ENCODE measurements at places on chromosomes 16 and 17.

- DNase-seq = no peak
Observed at GRCh38 chr17:79325709-79326430, 251.2 kb downstream of the ENGASE start.

DNA sequence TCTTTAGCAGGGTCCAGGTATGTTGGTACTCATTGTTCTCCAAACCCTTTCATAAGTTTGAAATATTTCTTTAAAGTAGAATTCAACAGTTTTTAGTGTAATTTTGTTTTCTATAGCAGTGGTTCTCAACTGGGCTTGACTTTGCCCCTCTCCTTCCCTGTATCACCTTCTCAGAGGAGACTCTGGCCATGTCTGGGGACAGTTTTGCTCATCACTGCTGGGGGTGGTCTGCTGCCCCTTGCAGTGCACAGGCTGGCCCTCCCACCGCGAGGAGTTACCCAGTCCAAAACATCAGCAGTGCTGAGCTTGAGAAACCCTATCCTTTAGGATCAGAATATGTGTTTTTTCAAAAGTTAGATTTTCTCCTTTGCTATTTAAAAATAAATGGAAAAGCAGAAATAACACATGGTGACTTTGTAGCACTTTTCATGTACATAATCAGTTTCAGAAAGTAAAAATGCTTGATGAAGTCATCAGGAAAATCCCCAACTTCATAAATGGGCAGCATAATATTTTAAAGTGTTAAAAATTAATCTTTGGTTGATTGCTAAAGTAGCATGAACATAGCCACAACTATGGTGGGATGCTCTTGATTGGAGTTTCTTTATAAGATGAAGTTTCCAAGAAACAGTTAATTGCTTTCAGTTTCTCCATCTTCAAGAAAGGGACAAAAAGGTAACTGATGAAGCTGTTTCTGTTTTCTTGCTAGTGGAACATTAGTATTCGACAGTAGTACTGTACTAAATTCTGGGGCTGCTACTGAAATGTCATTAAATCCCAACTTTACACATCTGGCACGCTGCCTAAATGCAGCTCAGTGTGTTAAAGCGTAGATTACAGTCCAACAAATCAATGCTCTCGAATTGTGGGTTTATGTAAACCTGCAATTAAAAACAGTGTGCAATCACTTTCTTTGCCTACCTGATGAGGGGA lies 70.3 kb downstream of the NETO2 start:
- no peak for DNase-seq

GRCh38 chr16:15618392-15618791 lies 24.6 kb downstream of the MARF1 start:
- DNase-seq = no peak

- DNase-seq = no peak
Observed at GRCh38 chr16:10929853-10930754, 12.2 kb downstream of the DEXI start.

DNA sequence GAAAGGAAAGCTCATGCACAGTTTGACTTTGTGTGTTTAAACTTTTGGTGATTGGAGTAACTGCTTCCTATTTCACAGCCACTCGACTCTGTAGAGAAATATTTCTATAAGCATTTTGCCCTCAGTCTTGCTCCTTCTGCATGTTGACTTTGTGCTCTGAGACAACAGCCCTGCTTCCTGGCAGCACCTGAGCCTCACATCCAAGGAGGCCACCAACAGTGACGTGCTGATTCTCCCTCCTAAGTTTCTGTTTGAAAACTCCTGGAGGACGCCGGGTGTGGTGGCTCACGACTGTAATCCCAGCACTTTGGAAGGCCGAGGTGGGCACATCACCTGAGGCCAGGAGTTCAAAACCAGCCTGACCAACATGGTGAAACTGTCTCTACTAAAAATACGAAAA lies 23.9 kb upstream of the WSB1 start:
- no peak for DNase-seq

DNA sequence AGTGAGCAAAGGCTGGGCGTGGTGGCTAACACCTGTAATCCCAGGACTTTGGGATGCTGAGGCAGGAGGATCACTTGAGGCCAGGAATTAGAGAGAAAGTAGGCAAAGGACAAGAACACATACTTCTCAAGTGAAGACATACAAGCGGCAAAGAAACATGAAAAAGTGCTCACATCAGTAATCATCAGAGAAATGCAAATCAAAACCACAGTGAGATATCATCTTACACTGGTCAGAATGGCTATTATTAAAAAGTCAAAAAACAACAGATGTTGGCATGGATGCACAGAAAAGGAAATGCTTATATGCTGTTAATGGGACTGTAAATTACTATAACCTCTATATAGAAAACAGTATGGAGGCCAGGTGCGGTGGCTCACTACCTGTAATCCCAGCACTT lies 12.2 kb upstream of the SLX4 start:
- no peak for DNase-seq

GRCh38 chr17:76550712-76551615 lies 11.1 kb downstream of the PRCD start:
- DNase-seq = no peak

GRCh38 chr17:27888945-27889344 lies 4.2 kb downstream of the LYRM9 start:
- DNase-seq = no peak

- peak; percentile 15 for DNase-seq
Observed at GRCh38 chr16:11379420-11379819, 34.2 kb downstream of the RMI2 start.

DNA sequence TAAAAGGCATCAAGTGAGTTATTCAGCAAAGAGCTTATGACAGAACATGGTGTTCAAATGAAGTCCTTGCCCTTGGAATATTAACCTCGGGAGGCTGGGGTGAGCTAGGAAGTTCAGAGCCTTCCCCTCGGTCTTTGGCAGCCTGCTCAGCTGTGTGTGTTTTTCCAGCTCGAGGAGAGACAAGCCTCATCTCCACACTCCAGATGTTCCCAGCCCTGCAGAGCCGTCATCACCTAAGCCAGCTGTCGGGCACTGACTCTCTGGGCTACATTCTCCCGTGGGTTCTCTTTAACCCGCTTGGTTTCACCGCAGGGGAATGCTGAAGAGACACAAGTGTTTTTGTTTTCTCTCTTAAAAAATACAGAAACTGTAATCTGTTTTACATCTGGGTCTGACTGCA lies 47.1 kb downstream of the IRX3 start:
- no peak for DNase-seq

DNA sequence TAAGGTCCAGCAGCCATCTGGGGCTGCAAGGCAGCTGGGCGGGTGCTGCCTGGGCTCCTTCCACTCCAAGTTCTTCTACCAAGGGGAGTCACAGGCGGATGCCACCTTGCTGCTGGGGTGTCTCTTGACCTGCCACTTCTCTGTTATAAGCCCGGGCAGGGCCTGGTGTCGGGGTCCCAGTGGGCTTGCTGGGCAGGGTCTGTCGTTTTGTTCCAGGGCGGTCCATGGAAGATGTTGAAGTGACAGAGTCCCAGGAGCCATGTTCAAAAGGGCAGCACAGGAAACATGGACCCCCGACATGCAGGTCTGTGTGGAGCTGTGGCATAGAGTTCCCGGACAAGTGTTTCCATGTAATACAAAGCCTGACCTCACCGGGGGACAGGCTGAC lies 91.1 kb downstream of the TNFRSF13B start:
- DNase-seq = no peak

DNA sequence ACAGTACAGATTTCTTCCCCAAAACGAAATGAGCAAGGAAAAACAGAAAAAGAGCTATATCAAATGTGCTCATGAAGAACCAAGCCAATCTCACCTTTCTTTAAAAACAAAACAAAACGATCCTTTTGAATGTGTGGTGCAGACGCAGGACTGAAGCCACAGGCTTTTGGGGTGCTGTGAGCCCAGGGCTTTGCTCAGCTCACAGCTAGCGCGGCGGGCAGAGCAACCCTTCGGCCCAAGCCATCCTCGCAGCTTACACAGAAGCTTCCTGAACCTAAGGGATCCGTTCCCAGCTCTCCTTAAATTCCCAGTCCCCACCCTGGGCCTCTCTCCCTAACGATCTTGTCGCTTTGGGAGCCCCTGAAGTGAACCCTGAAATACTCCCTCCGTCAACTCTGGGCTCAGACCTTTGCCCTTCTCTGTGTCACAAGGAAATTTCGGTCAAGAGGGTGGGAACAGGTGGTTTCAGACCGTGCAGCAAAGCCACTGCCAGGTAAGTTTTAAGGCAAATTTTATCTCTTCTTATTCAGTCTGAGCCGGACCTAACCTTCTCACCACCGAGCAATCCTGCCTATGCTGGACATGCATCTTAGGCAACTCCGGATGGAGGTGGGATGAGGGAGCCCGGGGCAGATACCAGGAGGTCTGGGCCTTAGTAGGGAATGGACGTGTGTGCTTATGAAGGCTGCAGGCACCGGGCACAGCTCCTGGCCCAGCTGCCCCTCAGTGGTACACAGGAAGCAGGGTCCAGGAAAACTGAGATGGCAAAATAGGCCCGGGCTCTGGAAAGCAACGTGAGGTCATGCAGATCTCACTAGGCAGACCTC lies 52.0 kb downstream of the COTL1 start:
- no peak for DNase-seq

GRCh38 chr17:37640015-37640414 lies 3.2 kb downstream of the DDX52 start:
- no peak for DNase-seq

GRCh38 chr17:80219763-80220053 lies 425 bp downstream of the SGSH start:
- DNase-seq = no peak

DNA sequence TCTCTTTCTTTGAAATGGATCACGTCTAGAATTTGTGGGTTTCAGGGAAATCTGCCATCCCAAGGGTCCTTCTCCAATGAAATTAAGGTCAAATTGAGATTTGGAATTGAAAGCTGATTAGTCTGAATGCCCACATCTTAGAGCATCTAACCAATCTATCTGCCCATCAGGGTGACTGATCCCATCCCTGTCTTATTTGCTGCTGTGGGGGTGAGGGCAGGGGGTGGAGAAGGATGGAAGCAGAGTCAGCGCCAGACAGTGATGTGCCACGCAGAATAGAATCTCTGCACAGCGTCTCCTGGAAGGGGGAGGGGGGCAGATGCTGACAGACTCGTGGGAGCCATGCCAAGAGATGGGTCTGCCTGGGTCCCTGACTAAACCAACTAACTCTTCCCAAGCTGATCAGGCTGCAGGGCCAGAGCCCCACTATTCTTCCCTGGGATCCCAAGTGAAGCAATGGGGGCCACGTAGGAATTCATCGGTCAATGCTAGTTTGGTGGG lies 32.1 kb downstream of the CDK5RAP3 start:
- DNase-seq = no peak

DNA sequence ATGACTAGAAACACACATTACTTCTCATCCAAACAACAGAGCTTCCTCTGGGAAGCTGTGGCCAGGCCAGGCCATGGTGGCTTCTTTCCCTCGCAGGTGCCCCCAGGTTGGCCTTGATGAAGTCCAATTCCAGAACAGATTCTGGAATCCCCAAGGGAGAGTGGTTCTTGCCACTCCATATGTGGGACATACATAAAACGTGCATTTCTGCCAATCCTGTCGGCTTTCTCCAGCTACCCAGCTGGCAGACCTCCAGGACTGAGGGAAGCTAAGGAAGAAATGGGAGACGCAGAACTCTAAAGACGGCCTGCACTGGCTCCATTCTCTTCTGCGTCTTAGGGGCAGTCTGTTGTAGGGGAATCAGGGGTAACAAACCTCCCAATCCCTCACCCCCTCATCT lies 219.2 kb upstream of the CDH5 start:
- DNase-seq = no peak

GRCh38 chr17:56624309-56624708 lies 30.8 kb downstream of the NOG start:
- DNase-seq = no peak

DNA sequence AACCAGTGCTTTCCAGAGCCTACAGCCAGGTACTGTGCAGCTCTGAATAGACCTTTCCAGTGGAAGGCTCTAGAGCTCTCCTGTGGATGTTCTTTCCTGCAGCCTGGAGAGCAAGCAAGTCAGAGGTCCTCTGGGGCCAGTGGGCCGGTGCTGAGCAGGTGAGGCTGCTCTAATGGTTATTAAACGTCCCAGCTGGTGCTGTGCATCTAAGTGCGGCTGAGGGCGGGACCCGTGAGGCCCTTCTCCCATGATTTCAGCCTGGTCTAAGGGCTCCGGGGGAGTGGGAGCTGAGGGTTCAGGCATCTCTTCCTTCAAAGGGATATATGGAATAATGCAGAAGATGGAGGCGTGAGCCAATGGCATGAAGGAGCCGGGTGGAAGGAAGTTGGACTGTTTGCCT lies 83.7 kb upstream of the SDK2 start:
- no peak for DNase-seq

DNA sequence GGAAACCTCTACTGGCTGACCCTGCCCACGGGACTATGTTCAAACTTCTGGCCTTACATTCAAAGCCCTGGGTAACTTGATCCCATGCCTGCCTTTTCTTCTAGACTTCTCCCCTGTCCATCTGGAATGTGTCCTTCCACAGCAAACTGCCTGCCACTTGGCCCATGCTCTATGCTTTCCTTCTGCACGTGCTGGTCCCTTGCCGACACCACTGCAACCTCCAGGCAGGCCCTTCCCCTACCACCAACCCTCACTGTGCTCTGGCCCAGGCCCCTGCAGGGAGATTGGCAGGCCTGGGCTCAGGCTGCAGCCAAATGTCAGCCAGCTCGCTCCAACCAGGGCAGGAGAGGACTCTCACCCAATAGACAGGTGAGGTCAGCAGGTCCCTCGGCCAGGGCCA lies 11.0 kb downstream of the HSD11B2 start:
- no peak for DNase-seq

- DNase-seq = no peak
Observed at GRCh38 chr17:40402668-40403067, 15.0 kb downstream of the TOP2A start.

DNA sequence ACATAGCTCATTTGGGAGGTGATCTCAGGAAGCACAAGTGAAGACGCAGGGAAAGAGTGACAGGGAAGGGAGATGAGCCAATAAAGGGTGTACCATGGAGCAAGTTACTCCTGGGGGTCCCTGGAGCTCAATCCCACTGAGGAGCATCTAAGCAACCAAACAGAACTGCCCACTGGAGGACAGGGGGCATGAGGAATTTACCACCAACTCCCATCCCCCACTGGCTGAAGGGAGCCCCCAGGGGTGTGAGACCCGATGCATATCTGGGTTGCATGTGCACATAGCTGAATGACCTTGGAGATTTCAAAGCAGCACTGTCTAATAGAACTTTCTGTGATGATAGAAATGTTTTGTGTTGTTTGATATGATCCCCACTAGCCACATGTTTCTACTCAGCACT lies 29.6 kb downstream of the C16orf82 start:
- no peak for DNase-seq

- DNase-seq = no peak
Observed at GRCh38 chr17:32882029-32882428, 5.1 kb upstream of the MYO1D start.

DNA sequence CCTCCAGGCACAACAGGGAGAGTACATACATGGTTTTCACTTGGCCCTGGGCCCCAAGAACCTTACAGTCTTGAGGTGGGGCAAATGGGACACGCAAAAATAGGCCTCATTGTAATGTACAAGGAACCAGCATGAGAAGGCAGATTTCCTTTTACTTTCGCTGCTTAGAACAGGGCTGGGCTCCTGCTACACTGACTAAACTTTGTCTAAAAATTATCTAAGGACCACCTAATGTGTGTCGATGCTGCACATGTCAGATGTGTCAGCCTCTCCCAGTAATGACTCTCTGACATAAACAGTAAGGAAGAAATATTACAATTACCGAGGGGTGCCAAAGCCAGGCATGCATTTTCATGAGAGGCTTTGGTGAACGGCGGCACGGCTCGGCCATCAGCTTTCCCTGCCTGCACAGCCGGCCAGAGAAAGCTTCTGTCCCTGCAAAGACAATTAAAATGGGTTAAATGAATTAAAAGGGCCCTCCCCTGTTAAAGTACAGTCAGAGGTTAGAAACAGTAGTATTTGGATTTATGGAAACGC lies 224.2 kb upstream of the IRX3 start:
- no peak for DNase-seq

- DNase-seq = no peak
Observed at GRCh38 chr16:50567651-50568050, 19.5 kb downstream of the NKD1 start.
